DND-41 (cell line): ENCODE measurements at places on chromosomes 7 and 10.

GRCh38 chr10:49001870-49002672 lies 62.4 kb upstream of the LRRC18 start:
- DNase-seq, result no peak

GRCh38 chr10:1044146-1044545 lies 4.8 kb downstream of the IDI1 start:
- no peak for DNase-seq

DNA sequence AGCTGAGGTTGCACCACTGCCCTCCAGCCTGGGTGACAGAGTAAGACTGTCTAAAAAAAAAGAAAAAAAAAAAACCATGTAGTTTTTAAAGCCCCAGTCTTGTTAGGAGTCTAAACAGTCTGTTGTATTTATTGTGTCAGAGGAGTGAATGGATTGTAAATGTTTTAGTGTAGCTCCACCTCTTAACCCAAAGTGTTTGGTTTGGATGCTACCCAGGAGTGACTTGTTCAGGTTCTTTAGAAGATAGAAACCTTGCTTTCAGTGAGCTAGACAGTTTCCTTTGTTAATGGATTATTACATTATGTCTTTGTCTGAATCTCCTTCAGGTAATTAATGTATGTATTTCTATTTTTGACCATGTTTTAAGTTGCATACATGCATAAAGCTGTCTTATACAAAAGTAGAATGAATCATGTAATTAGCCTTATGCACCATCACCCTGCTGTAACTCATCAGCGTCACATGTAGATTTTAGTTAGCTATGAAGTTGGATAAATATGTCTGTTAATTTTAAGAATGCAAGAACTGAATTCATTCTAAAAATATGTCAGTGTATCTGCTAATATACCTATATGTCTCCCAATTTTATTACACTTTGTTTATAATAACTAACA lies 97.7 kb downstream of the TAF3 start:
- DNase-seq, result no peak

DNA sequence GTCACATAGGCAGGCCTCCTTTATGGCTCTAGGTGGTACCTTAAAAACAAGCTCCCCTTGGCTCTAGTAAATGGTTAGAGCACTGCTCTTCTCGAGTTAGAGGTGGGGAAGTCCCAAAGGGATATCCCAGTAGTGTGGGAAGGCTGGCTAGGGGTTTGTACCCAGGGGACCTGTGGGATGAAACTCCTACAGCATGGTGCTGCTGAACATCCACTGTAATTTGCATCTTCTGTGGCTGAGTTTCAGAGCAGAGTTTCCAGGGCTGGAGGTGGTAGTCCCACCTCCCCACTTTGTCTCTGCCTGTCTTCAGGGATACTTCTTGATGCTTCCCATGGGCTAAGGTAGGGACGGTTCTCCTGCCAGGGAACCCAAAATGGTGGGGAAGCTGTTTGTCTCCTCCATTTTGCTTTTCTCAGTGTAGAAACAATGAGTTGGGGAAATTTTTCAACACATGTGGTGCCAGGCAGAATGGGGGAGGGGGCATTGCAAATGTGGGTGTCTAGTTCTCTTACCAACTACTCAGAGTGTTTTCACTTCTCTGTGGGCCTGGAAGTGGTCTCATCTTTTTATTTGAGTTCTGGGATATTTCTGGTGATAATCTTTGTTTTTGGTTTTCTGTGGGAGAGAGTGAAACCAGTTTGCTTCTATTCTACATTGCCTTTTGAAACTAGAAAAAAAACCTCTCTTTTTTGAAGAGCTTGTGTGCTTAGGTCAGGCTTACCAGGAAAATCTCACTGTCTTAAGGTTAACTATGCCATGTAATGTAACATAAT lies 36.3 kb downstream of the SCART1 start:
- DNase-seq, result no peak

DNA sequence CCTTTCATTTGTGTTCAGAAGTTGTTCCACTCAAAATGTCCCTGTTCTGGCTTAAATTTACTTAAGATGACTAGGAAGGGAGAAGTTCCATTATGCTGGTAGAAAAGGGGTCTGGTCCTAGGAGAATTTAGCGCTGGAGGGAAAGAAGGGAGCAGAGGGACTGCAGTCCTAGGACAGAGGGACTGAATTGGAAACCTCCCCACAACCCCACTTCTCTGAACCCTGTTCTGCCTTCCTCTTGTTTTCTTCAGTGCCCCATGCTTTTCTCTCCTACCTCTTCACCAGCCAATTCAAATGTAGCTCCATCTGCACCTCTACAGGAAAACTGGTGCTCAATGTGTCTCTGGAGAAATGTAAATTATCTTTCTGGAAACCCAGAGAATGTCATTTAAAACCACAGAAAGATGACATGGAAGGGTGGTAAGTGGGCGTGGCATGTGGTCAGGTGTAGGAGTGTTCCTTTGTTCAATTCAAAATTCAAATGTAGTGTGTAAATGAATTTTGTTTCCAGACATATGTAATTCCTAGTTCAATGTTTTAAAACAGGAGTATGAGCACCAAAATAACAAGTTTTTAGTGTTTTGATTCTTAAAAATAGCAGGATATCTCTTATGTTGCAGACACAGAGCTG lies 24.0 kb upstream of the RHOBTB1 start:
- DNase-seq, result no peak

DNA sequence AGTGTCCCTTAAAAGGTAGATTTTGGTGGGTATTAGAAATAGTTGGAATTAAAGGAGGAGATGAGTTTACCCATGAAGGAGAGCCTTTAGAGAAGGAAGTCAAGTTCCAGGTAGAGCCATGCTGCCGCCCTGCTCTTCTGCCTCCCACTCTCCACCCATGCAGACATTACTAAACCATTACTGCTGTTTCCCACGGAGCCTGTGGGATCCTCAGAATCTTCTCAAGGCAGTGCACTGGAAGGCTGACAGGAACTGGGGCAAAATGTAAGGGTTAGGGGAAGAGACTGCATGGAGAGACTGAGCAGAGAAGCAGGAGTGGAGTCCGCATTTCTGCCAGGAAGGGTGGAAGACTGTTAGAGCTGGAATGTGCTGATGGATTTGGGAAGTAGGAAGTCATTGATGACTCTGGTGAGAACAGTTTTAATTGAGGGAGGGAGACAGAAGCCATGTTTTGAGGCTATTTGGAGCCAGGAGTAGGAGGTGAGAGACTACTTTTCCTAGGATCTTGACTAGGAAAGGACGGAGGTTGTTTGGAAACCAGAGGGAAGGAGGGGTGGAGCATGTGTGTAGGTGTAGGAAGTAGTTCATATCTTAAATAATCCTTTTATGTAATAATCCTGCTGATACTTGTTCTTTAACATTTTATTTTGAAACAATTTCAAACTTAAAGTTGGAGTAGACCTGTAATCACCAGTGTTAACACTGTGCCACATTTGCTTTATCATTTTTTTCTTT lies 109.0 kb downstream of the CCNY start:
- DNase-seq, result no peak

DNA sequence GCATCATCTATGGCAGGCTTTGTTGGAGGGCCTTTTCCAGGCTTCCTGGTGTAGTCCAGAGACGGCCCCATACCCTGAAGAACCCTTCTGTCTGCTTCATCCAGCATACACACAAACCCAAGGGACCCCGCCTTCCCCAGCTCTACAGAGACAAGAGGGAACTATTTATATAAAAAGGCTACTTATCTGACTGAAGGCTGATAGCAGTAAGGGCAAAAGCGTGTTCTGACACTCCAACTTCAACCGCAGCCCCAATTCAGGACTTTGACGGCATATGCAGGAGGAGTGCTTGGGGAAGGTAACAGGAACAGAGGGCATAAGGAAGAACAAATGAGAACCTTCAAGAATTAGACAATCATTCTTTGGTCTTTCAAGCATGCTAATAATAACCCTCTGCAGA lies 21.0 kb downstream of the GNA12 start:
- DNase-seq, result no peak

DNA sequence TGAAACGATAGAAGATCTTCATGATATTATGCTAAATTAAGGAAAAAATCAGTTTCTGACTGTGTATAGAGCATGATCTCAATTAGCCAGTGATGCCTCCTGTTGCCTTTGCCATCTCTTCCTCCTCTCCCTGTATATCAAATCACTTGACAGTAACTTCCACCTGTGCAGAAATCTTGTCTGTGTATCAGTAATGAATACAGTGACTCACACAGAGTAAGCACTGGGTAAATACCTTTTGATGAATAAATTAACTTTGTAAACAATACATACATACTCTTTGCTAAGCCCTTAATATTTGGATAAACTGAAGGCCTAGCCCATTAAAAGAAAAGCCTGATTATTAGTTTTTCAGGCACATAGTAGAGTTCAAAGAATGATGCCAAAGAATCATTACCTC lies 610.6 kb upstream of the NRP1 start:
- DNase-seq, result no peak

DNA sequence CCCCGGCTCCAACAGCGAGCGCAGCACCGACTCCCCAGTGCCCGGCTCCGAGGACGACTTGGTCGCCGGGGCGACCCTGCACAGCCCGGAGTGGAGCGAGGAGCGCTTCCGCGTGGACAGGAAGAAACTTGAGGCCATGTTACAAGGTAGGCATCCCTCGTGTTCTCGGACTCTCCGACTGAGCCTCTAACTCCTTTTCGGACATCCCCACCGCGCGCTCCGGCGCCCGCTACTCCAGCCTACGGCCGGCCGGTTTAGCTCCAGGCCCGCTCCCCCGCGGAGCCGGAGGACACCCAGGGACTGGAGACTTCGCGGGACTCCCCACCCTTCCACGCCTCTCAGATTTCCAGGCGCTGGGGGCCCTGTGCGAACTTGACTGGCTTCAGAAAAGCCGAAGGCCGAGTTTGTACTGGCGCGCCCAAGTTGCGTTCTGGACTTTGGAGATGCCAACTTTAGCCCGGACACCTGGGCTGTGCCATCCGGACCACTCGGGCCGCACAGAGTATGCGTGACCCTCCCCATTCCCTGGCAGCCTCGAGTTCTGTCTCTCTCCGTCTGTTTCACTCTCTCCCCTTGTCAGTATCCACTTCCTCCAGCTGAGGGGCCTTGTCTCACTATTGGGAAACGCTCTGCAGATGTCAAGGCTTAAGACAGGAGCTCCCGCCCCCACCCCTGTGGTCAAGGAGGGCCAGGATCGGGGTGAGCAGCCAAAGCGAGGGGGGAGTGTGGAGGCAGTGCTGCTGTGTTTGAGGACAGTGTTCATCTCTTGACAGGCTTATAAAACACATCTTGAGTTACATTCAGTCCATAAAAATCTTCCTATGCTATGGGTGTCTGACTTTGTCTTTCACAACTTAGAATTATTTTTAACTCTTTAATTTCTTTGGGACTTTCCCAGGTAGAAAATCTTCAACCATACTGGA lies 777 bp downstream of the BICC1 start:
- no peak for DNase-seq

- no peak for DNase-seq
These were observed 17.6 kb upstream of the BTRC start for GRCh38 chr10:101336382-101336781.

GRCh38 chr7:2904202-2904601 lies 60.1 kb upstream of the GNA12 start:
- no peak for DNase-seq

GRCh38 chr7:28704706-28705105 lies 253.4 kb downstream of the TRIL start:
- DNase-seq, result no peak

- DNase-seq, result no peak
These were observed 7.1 kb upstream of the HOXA2 start for GRCh38 chr7:27109466-27110185.

- DNase-seq, result no peak
These were observed 199.5 kb downstream of the INHBA start for GRCh38 chr7:41503438-41503837.

GRCh38 chr10:48899781-48900180 lies 39.9 kb downstream of the LRRC18 start:
- DNase-seq, result no peak

- no peak for DNase-seq
These were observed 32.1 kb downstream of the EN2 start for GRCh38 chr7:155489862-155490696.

DNA sequence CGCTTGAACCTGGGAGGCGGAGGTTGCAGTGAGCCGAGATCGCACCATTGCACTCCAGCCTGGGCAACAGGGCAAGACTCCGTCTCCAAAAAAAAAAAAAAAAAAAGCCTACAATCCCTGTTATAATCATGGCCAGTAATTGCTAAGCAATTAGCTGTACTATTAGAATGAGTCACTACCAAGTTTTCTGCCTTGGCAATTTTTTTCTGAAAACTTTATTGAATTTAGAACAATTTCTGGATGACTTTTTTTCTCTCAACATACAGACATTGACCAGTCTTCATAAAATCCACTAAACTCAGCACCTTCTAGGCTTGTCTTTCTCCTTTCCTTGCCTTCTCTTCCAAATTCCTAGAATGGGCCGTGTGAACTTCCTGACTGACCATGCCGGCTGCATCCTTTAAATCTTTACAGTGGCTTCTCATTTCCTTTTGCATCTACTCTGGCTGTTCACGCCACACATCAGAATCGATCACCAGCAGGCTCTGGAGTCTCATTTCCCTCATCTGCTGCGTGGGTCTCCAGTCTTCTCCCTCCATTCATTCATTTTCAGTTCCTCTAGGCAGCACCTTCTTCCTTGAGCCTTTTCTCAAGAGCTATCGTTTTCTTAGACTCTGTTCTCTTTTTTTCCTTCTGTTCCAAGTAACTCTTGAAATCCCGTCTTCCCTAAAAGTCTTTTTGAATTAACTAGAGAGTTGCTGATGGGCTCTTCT lies 107.9 kb downstream of the KAT6B start:
- no peak for DNase-seq

DNA sequence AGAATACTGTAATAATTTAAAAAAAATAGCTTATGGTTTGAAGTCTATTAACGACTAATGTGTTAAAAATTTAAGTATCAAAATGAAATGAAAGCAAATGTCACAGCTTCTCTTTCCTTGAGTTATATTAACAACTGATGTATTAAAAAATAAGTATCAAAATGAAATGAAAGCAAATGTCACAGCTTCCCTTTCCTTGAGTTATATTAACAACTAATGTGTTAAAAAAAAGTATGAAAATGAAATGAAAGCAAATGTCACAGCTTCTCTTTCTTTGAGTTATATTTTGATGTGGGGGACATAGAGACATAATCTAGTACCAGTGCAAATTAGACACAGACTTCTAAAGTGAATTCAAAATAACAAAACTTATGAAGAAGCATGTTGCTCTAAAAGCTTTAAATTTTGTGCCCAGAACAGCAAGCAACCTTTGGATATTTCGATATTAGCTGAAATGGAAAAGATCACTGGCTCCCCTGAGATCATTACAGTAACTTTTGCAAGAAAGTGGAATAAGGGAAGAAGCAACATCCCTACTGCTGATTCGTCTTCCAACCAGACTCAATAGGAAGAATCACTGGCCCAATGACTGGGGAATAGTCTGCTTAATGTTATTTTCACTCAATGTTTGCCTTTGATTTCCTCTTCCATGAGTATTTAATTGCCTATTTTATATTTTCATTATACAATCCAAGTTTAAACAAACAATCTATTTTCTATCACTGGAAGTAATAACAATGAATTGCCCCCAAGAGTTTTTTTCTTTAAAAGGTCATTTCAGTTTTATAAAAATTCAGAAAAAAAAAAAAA lies 8.0 kb downstream of the SKAP2 start:
- DNase-seq, result no peak

GRCh38 chr10:104582602-104582951 lies 58.5 kb upstream of the SORCS3 start:
- DNase-seq, result no peak
